HT1080 (cell line): ENCODE measurements at places on chromosomes 2 and 18.

- DNase-seq = no peak
These were observed 55.9 kb downstream of the FEZ2 start for GRCh38 chr2:36541891-36542595.

GRCh38 chr2:237427769-237428506, 14.0 kb upstream of the COL6A3 start:
- DNase-seq = no peak

DNA sequence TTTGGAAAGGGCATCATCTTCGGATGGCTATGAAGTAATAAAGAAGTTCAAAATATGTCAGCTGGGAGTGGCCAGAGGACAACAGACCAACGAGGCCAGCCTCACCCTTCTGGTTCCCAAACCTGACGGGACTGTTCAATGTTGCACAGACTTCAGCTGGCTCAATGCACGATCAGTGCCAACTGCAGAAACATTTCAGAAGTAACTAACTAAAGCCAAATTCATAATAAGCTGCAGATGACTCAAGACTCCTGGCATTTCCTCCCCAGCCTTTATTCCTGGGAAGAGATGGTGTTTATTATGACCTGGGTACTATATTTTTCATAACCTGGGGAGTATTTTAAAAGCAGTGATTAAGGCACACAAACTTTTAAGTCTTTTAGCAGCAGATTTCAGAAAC, 3.8 kb upstream of the ATP6V1C2 start:
- peak; percentile 84 for DNase-seq

DNA sequence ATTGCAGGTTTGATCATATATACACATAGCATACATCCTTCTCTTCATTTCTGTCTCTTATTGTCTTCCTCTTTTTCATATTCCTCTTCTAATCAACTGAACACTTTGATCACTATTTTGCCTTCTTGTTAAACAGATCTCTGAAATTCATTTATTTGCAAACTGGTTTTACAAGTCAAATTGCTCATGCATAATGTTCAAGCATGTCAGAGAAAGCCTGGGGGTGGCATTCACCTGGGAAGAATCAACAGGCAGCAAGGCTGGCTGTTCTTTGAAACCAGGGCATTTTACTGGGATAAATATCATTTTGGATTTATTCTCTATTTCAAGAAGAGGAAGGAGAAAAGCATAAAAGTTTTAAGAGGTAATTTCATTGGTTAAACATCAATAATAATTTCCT, 66.9 kb upstream of the LRATD1 start:
- DNase-seq = no peak

DNA sequence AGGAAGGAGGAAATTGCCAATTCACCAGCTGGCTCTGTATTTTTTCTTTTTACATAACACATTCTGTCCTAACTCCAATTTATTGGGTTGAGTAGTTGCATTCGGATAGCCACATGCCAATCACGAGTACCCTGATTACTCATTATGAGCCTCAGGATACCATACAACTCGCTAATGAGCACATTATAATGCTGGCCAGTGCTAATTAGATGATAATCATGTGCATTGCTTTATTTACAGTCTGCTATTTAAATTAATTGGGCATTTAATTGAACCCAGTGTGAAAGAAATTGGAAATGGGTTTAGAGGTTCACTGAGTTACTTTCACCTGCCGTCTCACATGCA, 15.2 kb downstream of the G6PC2 start:
- DNase-seq = no peak

DNA sequence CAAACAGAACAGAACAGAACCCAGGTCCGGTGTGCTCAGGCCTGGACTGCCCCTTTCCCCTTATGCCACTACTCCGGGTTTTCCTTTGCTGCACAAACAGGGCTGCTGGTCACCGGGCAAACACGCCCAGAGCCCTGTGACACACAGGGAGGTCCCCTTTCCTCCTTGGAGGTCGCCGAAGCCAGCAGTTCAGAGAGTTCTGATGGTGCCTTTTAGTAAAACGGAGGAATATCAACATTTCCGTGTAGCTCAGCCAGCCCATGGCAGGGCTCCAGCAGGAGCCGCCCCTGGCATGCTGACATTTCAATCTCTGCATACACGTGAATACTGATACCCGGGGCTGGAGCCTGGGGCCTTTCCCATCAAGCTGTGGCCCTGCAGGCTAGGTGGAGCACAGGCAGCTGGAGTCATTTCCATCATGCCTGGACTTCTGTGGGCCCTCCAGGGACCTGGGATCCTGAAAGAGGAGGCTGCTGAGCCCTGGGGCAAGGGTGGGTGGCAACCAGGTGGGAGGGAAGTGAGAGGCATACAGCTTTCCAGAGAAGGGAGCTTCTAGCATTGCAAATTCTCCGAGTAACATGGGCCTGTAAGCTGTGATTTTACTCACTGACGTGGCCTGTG, 91.4 kb upstream of the PXDN start:
- no peak for DNase-seq

GRCh38 chr2:44916291-44916690, 25.2 kb upstream of the SIX3 start:
- no peak for DNase-seq

GRCh38 chr18:57542812-57543427, 43.6 kb downstream of the FECH start:
- DNase-seq = no peak

- no peak for DNase-seq
These were observed 630.6 kb upstream of the ZNF804A start for GRCh38 chr2:183967756-183968155.

DNA sequence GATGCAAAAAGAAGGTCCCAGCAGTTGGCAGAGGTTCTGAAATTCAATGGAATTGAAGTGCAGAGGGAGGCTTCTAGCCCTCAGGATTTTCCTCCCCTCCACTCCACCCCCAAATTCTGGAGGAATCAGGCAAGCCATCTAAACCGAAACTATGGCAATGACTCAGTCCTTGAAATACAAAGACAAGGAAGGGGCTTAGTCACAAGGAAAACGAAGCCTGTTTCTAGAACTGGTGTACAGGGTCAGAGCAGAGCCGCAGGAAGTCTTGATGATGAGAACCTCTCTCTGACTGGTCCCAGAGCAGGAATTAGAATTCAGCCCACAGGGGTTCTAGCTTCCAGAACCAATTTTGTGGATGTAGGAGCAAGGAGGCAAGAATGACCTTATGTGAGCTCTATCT, 111.7 kb upstream of the SCN1A start:
- DNase-seq = peak; percentile 88

DNA sequence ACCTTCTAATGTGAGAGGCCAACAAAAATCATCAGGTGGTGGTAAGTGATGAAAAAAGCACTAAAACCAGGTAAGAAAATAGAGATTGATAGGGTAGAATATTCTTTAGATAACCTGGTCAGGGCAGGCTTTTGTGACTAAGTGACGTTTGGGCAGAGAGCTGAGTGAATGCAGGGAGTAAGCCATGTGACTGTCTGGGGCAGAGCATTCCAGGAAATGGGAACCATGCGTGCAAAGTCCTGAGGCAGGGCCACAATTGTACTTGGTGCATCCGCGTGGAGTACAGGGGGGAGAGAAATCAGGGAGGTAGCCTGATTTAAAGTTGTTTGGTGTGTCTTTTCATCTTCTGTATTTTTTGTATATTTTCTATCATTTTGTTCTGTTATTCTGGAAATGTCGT, 102.5 kb downstream of the LYPD6B start:
- DNase-seq = no peak

- no peak for DNase-seq
These were observed 2.4 kb upstream of the MERTK start for GRCh38 chr2:111896024-111896423.

DNA sequence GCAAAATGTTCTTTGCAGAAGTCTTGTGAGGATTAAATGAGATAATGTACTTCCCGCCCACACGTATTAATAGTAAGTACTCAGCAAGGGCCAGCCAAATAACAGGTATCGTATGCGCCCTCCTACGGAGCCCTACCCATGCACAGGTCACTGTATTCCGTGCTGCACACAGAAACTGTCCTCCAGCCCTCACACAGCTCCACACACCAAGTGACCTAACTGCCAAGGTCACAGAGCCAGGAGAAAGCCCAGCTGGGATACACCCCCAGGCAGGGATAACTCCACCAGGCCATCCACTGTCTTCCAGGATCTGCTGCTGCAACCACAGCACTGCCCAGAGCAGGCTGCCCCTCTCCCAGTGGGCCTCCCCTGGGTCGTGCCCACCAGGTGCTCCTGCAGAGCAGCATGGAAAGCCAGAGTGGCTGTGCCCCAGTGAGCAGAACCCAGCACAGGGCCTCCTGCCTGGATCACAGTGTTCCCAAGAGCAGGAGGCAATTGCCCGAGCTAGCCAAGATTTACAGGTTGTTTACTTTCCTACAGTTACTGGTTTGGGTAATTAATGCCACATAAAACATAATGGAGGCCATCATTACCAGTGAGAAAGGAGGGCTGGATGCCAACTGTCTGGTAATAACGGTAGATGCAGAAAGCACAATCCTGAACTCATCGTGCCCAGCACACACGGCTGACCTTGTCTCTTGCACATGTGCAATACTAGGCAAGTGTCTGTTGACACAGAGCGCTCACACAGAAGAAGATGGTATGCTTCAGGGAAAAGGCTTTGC, 24.4 kb downstream of the TFCP2L1 start:
- DNase-seq = no peak
